COR-L47 (cell line): ENCODE measurements at places on chromosomes 6 and 20.

- no peak for DNase-seq
Observed at GRCh38 chr20:48313324-48313723, 514.5 kb downstream of the PREX1 start.

DNA sequence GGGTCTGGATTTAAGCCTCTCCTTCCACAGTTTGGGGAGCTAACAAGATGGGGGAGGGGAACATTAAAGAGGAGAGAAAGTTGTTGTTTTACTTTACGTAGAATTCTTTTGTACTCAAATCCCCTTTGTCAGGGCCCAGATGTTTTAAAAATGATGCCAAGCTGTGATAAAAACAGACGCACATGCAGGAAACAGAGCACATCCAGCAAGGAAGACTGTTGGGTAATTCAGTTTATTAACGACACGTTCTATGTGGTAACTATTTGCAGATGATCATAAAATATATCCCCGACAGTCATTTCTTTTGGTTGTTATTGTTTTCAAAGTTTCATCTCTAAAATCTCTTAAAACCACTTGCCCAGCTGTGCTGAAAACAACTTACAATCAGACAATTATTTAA lies 307.0 kb upstream of the PRDM1 start:
- DNase-seq, result no peak

DNA sequence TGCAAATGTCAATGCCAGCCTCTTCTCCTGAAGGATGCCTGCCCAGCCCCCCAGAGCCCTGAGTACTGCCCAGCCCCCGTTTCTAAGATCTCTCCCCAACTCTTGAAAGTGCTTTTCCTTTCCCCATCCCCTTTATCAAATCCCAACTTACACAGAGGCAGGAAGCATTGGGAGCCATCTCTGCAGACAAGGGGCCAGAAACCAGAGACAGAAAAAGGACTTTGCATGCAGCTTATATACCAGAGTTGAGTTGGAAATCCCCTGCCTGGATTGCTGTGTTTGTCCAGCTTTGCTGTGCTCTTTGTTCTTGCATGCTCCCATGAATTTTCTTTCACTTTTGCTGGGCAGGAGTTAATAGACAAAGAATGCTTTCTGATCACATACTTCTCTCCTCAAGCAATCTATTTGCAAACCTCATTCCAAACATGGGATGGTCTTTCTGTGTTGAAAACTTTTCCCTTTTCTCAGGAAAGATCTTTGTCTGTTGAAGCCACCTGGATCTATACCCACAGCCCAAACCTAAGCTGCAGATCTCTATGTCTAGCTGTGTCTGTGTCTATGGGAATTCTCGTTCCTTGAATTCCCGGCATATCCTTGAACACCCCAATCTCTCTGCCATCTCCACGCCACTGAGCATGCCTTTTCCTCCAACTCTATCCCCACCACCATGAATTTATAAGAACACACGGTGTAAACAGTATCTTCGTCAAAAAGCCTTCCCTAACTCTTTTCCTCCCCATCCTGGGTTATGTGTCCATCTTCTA lies at the start of gene UBD:
UBD (minus strand) TSS at position 209 of the 764 bp plus-strand sequence; CDS start at position 178, 31 bp downstream.
- no peak for DNase-seq

DNA sequence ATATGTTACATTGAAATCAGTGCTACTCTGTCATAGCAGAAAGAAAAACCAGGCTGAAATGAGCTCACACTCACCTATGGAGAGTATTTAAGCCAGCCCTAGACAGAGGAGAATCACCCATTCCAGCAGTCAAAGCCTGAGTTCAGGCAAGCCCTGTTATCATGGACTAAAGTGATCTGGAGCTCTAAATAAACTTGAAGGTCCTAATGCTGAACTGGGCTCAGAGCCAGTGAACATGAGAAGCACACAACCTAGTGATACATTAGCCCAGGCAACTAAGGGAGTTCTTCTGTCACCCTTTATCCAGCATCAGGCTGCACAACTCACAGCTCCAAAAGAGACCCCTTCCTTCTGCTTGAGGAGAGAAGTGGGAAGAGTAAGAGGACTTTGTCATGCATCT lies 425.0 kb downstream of the COL12A1 start:
- no peak for DNase-seq
